Natural killer cell treated with Interleukin-12 subunit alpha and Interleukin-12 subunit beta and Interleukin-15 and Interleukin-18, amount 100 ng/mL, for 72 hours (primary cell): ENCODE measurements at places on chromosomes 12 and 14.

- H3K36me3 ChIP-seq: no peaks in the 10 kb centered on the region
- H3K27me3 ChIP-seq: no peaks in the 10 kb centered on the region
- no peak overlapping the region for H3K27ac ChIP-seq
- H3K4me1 ChIP-seq: peaks cover 9% of the 10 kb centered on the region
These were observed 40.6 kb downstream of the C12orf42 start for GRCh38 chr12:103455020-103455763.

- no peak overlapping the region for H3K4me3 ChIP-seq
- DNase-seq: no peak
- H3K27me3 ChIP-seq: no peaks in the 10 kb centered on the region
- peaks cover 28% of the 10 kb centered on the region for H3K4me1 ChIP-seq
- peaks cover 32% of the 10 kb centered on the region for H3K36me3 ChIP-seq
These were observed 12.3 kb downstream of the SEL1L start for GRCh38 chr14:81521356-81521755.

DNA sequence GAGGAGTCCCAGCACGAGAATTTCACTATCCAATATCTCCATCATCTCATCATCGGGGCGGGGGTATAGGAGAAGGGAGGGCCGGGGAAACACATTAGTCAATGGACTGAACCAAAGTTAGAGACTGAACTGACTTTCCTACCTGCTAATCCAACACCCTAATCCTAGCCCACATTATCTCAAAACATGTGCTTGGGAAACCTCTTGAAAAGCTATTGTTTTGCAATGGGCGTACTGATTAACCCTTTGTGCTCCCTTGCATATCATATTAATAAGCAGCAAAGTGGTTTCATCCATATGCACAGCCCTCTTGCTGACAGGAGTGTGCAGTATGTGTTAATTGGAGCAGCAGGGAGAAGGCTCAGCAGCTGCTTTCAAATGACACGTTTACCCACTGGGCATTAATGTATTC lies 125.7 kb upstream of the GRIP1 start:
- H3K4me1 ChIP-seq: peaks cover 2% of the 10 kb centered on the region
- no peak for DNase-seq
- H3K4me3 ChIP-seq: no peak overlapping the region
- peaks cover 5% of the 10 kb centered on the region for H3K27me3 ChIP-seq

DNA sequence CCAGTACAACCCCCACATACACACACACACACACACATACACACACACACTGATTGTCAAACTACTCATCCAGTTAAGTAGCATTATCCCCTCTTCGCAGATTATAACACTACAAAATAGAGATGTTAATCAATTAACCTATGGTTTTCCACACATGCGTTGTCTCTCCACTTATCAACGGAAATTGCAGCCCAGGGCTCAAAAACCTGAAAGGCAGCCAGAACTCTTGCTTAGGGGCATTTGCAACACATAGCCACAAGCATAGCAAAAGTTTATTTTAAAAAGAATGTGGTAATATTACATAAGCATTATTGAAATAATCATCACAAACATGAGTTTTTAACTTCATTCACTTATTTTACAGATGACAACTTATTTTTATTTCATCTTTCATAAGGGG lies 265.8 kb downstream of the SLC16A7 start:
- no peaks in the 10 kb centered on the region for H3K4me1 ChIP-seq
- no peak for DNase-seq
- no peak overlapping the region for H3K27ac ChIP-seq
- no peaks in the 10 kb centered on the region for H3K27me3 ChIP-seq

- H3K4me1 ChIP-seq: no peaks in the 10 kb centered on the region
- no peak overlapping the region for H3K27ac ChIP-seq
- H3K27me3 ChIP-seq: peaks cover 11% of the 10 kb centered on the region
These were observed 154.0 kb upstream of the NUDT4 start for GRCh38 chr12:93223440-93224426.

DNA sequence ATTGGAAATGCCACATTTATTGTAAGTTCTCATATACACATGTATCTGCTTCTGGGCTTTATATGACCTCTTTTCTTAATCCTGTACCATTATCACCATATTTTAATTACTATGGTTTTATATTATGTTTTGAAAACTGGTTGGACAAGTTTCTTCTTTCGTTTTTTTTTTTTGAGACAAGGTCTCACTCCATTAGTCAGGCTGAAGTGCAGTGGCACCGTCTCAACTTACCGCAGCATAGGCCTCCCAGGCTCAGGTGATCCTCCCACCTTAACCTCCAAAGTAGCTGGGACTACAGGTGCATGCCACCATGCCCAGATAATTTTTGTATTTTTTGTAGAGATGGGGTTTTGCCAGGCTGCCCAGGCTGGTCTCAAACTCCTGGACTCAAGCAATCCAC lies 44.6 kb downstream of the GALNT4 start:
- peaks cover 6% of the 10 kb centered on the region for H3K36me3 ChIP-seq
- no peaks in the 10 kb centered on the region for H3K27me3 ChIP-seq
- H3K4me1 ChIP-seq: peaks cover 20% of the 10 kb centered on the region

- no peak overlapping the region for H3K4me3 ChIP-seq
- no peak for DNase-seq
- no peaks in the 10 kb centered on the region for H3K36me3 ChIP-seq
These were observed 62.2 kb upstream of the BBS10 start for GRCh38 chr12:76410371-76410770.

DNA sequence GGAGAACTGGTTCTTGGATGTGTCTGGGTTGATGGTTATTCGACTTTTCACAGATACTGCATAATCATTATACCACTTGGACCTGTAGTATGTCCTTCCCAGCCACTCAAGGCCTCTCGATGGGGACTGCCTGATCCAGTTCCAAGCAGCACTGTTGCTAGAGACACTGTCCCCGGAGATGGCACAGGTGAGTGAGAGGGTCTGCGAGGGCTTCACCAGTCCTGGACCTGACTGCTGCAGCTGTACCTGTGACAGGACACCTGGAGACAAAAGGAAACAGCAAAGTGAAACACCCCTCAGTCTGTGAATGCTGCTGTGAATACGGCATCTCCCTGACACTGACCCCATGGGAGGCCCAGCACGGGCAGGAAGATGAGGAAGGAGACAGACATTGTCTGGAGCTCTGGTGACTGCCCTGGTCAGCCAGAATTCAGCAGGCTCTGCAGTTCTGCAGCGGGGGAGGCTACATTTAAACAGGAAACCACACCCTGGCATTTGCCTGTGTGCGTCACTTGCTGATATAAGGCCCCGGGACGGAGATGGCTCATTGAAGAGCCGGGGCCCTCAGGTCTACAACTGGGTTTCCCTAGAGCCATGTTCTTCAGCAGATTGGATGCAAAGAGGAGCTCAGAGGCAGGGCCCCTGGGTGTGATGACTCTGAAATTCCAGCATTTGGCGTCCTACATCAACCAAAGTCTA lies 413.6 kb downstream of the TMEM121 start:
- peaks cover 5% of the 10 kb centered on the region for H3K27me3 ChIP-seq
- H3K4me3 ChIP-seq: no peak overlapping the region
- DNase-seq: no peak
- peaks cover 10% of the 10 kb centered on the region for H3K36me3 ChIP-seq
- peaks cover 2% of the 10 kb centered on the region for H3K4me1 ChIP-seq

DNA sequence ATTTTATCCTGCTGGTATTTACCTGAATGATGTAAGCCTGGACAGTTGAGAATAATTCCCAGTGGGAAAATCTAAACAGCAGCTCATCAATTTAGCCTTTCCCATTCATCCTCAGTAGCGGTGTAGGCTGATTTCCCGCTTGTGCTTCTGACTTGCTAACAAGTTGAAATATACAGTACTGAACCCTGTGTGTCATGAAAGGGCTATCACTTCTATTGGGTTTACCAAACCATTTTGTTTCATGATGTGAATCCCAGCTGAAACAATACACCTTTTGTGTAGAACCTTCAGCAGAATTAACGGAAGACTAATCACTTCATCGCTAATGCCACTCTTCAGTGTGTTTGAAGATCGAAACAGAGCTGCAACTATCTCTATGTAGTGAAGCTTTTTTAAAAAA lies 88.4 kb downstream of the POLR3B start:
- no peak overlapping the region for H3K27ac ChIP-seq
- no peak for DNase-seq
- H3K36me3 ChIP-seq: peaks cover 9% of the 10 kb centered on the region
- H3K27me3 ChIP-seq: no peaks in the 10 kb centered on the region
- no peak overlapping the region for H3K4me3 ChIP-seq

- H3K4me3 ChIP-seq: peak overlapping the region; percentile 13
- peaks cover 42% of the 10 kb centered on the region for H3K27me3 ChIP-seq
- no peak for DNase-seq
- no peak overlapping the region for H3K27ac ChIP-seq
These were observed 16.0 kb downstream of the FIGNL2 start for GRCh38 chr12:51832354-51833107.

DNA sequence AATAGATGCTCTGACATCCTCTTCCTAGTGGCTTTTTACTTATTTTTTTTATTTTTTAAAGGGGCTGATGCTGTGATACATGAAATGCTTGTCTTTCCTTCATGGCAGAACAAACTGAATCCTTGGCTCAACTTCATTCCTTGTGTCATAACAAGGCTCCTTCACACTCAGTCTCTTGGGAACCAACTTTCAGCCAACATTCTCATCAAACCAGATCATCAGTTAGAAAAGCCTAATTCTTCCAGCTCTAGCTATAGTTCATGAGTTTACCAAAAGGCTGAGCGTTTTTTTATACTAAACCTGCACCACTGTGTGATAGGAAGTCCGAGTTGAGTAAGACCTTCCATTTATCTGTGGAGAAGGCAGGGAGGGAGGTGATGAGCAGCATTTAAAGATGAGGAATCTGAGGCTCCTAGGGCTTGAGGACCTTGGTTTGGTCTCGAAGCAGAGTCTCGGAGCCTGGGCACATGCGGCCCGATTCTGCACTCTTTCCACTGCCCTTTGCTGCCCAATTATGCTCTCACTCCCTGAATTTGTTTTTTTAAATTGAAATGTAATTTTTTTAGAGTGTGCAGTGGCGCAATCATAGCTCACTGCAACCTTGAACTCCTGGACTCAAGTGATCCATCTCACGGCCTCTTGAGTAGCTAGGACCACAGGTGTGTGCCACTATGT lies 8.2 kb downstream of the GPRC5D start:
- H3K27me3 ChIP-seq: peaks cover 12% of the 10 kb centered on the region
- no peak for DNase-seq
- no peak overlapping the region for H3K4me3 ChIP-seq
- no peaks in the 10 kb centered on the region for H3K36me3 ChIP-seq
- H3K4me1 ChIP-seq: no peaks in the 10 kb centered on the region

GRCh38 chr12:68281322-68282077 lies 28.1 kb upstream of the IL22 start:
- no peaks in the 10 kb centered on the region for H3K27me3 ChIP-seq
- H3K4me3 ChIP-seq: no peak overlapping the region
- H3K4me1 ChIP-seq: peaks cover 11% of the 10 kb centered on the region
- peak overlapping the region; percentile 21 for H3K27ac ChIP-seq
- H3K36me3 ChIP-seq: no peaks in the 10 kb centered on the region
- DNase-seq: no peak

GRCh38 chr12:108021949-108022522 lies 107.1 kb upstream of the WSCD2 start:
- H3K27ac ChIP-seq: no peak overlapping the region
- peaks cover 14% of the 10 kb centered on the region for H3K27me3 ChIP-seq
- H3K4me1 ChIP-seq: no peaks in the 10 kb centered on the region
- no peaks in the 10 kb centered on the region for H3K36me3 ChIP-seq
- no peak for DNase-seq

GRCh38 chr12:45416126-45416525 lies 200.2 kb downstream of the ANO6 start:
- H3K27ac ChIP-seq: no peak overlapping the region
- H3K4me3 ChIP-seq: no peak overlapping the region
- no peak for DNase-seq
- peaks cover 8% of the 10 kb centered on the region for H3K4me1 ChIP-seq

GRCh38 chr12:104520242-104520900 lies 63.6 kb downstream of the CHST11 start:
- no peaks in the 10 kb centered on the region for H3K27me3 ChIP-seq
- DNase-seq: no peak
- H3K4me3 ChIP-seq: peak overlapping the region; percentile 82
- no peaks in the 10 kb centered on the region for H3K36me3 ChIP-seq
- H3K27ac ChIP-seq: peak overlapping the region; percentile 73
- peaks cover 85% of the 10 kb centered on the region for H3K4me1 ChIP-seq

GRCh38 chr12:126404293-126404881 lies 1339.2 kb downstream of the AACS start:
- no peaks in the 10 kb centered on the region for H3K27me3 ChIP-seq
- DNase-seq: no peak

- H3K36me3 ChIP-seq: no peaks in the 10 kb centered on the region
- DNase-seq: no peak
- H3K4me1 ChIP-seq: peaks cover 4% of the 10 kb centered on the region
- H3K27me3 ChIP-seq: peaks cover 13% of the 10 kb centered on the region
- H3K27ac ChIP-seq: no peak overlapping the region
- no peak overlapping the region for H3K4me3 ChIP-seq
These were observed 44.5 kb downstream of the EML5 start for GRCh38 chr14:88748288-88748687.

- no peaks in the 10 kb centered on the region for H3K36me3 ChIP-seq
- peaks cover 41% of the 10 kb centered on the region for H3K27me3 ChIP-seq
- H3K4me3 ChIP-seq: no peak overlapping the region
- no peaks in the 10 kb centered on the region for H3K4me1 ChIP-seq
These were observed 9.4 kb downstream of the ART4 start for GRCh38 chr12:14833952-14834351.

DNA sequence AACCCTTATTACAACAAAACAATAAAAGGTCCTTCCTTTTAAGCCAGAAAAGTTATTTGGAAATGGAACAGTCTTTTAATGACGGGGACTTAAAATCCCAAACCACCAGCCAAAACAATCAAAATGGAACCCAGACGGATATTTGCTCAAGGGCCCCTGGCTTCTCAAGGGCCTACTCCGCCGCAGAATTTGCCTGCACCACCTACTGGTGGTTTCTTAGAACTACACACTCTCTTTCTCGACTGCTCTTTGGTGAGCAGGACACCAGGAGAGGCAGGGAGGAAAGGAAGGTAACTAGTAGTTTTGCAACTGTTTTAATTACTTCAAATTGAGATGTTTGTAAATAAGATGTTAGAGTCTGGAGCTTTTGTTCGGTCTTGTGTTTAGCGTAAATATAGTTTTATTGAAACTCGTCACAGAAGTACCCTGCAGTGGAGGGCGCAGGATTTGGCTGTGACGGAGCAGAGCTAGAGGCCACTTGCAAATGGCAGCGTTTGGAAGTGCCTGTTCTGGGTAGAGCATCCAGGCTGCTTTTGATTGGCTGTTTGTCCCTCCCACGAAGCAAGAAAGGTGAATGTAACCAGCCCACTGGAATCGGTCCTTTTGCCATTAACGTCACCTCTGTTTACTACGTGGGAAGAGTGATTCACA lies 238.5 kb downstream of the CACNA1C start:
- peaks cover 9% of the 10 kb centered on the region for H3K27me3 ChIP-seq
- no peak for DNase-seq
- H3K4me3 ChIP-seq: no peak overlapping the region
- peaks cover 5% of the 10 kb centered on the region for H3K4me1 ChIP-seq

DNA sequence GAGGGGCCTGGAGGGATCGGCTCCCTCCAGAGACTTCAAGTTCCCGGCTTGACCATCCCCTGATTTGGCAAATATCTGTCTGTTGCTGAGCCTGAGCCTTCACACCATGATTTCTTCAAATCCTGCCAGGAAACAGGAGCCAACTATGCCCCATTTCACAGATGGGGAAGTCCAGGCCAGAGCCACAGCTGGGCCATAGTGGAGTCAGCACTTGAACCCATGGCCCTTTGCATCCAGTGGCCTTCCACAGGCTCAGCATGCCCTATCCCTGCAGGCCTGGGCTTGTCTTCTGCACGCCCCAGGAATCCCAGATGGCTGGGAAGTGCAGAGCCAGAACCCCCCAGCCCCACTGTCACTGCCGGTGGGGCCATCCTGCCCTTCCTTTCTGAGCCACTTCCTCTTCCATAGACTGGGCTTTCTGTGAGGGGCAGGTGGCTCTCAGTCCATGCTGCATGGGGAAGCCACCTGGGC lies 44.9 kb downstream of the CYP46A1 start:
- no peaks in the 10 kb centered on the region for H3K4me1 ChIP-seq
- DNase-seq: peak; percentile 29
- H3K27ac ChIP-seq: no peak overlapping the region
- H3K4me3 ChIP-seq: no peak overlapping the region
- H3K27me3 ChIP-seq: peaks cover 19% of the 10 kb centered on the region
- H3K36me3 ChIP-seq: no peaks in the 10 kb centered on the region
